ENCODE measurements at places on chromosomes 7 and 10.

GRCh38 chr7:156196649-156197048 is 384.4 kb upstream of the SHH start:
- no peak for DNase-seq

DNA sequence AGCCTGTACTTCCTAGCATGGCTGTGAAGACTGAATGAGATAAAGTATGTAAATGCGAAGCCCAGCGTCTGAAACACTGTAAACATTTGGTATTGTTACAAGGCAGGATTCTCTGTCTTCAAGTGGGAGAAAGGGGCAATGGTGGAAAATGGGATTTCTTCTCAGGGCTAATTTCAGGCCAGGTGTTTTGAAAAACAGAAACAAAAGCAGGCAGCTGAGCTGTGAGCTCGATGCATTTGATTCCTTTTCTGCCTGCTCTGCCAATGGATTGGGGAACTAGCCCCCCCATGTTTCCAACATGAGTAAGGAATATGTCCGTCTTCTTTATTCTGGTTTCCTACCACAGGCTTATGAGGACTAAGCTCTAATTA is 732.1 kb upstream of the AUTS2 start:
- no peak for DNase-seq

GRCh38 chr7:155790666-155791065 is 21.6 kb downstream of the SHH start:
- DNase-seq: no peak

- DNase-seq: no peak
These were observed 4.1 kb upstream of the MMD2 start for GRCh38 chr7:4962872-4963775.

- DNase-seq: no peak
These were observed 36.5 kb downstream of the IL15RA start for GRCh38 chr10:5940807-5941218.

DNA sequence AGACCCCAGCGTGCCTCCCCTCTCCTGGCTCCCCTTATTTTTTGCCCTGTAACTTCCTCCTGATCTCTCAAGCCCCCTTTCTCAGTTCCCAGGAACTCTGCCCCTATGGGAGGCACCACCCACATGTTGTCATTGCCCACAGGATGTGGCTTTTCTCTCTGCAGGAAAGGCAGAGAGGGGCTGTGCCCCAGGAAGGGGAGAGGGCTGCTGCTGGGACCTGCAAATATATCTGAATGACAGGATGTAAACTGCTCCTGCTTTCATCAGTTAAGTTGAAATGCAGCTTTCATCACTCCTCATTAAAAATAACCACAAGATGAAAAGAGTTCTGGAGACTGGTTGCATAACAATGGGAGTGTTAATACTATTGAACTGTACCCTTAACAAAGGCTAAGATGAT is 103.3 kb downstream of the CLEC2L start:
- DNase-seq: no peak

GRCh38 chr10:85610381-85611092 is 756.1 kb downstream of the GRID1 start:
- DNase-seq: no peak

DNA sequence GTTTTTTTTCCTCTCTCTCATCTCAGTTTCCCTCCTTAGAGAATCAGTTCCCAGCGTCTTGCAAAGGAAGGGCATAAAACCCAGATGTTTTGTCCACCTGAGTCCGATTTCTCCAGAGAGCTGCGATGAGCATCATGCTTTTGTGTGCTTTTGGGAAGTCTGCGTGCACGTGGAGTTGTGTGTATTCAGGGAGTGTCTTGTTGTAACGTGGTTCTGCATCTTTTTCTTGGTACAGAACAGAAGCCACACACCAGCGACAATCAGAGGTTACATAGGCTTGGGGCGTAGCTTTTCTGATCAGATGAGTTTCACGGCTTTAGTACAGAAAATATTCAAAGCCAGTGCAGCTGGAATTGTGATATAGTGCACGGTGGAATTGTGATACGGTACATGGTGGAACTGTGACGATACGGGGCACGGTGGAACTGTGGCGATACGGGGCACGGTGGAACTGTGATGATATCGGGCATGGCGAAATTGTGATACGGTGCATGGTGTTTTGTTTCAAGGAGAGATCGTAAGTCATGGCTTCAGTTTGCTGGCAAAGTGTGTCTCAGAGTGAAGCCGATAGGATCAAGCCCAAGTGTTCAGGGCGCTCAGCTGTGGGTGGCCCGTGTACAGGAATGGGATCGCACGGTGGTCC is 32.8 kb downstream of the FOXK1 start:
- DNase-seq: no peak
